NCI-H460 (cell line): ENCODE measurements at places on chromosomes 6 and 20. TPM values are rescaled to one million over a fixed set of nuclear protein-coding genes. Genes with fewer than 3 reads are reported as not detected.

DNA sequence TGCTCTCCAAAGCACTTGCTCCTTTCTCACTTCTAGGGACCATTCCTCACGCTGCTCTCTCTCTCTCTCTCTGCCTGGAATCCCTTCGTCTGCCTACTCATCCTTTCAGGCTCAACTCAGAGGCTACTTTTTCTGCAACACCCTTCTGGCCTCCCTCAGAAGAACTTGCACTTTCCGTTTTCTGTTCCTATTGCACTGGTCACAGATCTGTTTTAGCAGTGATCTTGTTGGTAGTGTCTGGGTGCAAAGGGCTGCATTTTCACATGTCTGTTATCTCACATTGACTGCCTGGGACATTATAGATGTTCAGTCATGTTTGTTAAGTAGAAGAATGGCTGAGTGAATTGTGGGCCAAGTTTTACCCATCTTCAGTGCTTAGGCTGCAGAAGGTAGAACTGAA lies 63.5 kb downstream of the RIN2 start:
- DNase-seq = no peak

- no peak for DNase-seq
Measured at GRCh38 chr6:15077961-15078360, 167.9 kb upstream of the JARID2 start.

CFAP61 gene
- 0.32 TPM in 1 of 2 replicates, not detected in the other for total RNA-seq

MATN4 gene
- total RNA-seq = not detected in 2 replicates
